ENCODE measurements at places on chromosomes 1 and 21.
A peak's percentile ranks its signal among the peaks of the same experiment; 100 is the strongest.

- H3K36me3 ChIP-seq, result peaks cover 80% of the 10 kb centered on the region
- DNase-seq, result no peak
- H3K27ac ChIP-seq, result peak overlapping the region; percentile 24
- peaks cover 15% of the 10 kb centered on the region for H3K4me1 ChIP-seq
- H3K4me3 ChIP-seq, result no peak overlapping the region
Observed at GRCh38 chr1:25971811-25972180, 26.1 kb downstream of the PAFAH2 start.

DNA sequence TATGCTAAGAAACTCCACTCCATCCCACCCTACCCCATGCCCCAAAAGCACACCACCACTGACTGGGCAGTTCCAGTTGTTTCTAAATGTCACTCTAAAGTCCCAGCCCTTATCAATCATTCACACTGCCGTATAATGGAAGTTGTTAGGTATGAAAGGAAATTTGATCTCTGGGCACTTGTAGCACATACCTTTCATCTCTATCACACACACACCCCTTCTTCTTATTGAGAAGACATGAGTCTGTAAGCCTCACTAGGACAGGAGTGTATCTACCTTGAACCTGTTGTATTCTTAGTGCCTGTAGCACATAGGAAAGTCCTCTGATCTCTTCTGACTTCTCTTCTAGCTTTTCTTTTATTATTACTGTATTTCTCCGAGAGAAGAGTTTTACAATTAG lies 22.3 kb upstream of the DHX9 start:
- no peak overlapping the region for H3K4me3 ChIP-seq
- no peaks in the 10 kb centered on the region for H3K27me3 ChIP-seq
- peaks cover 1% of the 10 kb centered on the region for H3K36me3 ChIP-seq
- DNase-seq, result no peak

- H3K4me1 ChIP-seq, result no peaks in the 10 kb centered on the region
- no peak overlapping the region for H3K4me3 ChIP-seq
- no peak overlapping the region for H3K27ac ChIP-seq
- peaks cover 3% of the 10 kb centered on the region for H3K36me3 ChIP-seq
- H3K27me3 ChIP-seq, result no peaks in the 10 kb centered on the region
- no peak for DNase-seq
Observed at GRCh38 chr1:67432745-67433144, 2.5 kb upstream of the SERBP1 start.

DNA sequence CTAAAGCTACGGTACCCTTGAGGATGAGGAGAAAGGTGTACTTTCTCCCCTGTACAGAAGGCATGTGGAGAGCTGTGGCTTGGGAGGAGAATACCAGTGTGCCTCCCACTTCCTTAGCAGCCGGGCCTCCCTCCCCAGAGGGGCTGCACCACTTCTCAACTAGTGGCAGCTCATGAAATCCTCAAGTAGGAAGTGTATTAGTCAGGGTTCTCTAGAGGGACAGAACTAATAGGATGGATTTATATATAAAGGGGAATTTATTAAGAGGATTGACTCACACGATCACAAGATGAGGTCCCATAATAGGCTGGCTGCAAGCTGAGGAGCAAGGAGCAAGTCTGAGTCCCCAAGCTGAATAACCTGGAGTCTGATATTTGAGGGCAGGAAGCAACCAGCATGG lies 53.1 kb upstream of the PPP2R5A start:
- H3K36me3 ChIP-seq, result no peaks in the 10 kb centered on the region
- H3K4me3 ChIP-seq, result no peak overlapping the region
- H3K27ac ChIP-seq, result peak overlapping the region; percentile 49
- H3K4me1 ChIP-seq, result peaks cover 22% of the 10 kb centered on the region
- no peaks in the 10 kb centered on the region for H3K27me3 ChIP-seq

- no peak for DNase-seq
- H3K27ac ChIP-seq, result no peak overlapping the region
- H3K4me1 ChIP-seq, result no peaks in the 10 kb centered on the region
- H3K27me3 ChIP-seq, result no peaks in the 10 kb centered on the region
- H3K4me3 ChIP-seq, result no peak overlapping the region
- no peaks in the 10 kb centered on the region for H3K36me3 ChIP-seq
Observed at GRCh38 chr1:48236716-48237470, 14.4 kb downstream of the SLC5A9 start.

DNA sequence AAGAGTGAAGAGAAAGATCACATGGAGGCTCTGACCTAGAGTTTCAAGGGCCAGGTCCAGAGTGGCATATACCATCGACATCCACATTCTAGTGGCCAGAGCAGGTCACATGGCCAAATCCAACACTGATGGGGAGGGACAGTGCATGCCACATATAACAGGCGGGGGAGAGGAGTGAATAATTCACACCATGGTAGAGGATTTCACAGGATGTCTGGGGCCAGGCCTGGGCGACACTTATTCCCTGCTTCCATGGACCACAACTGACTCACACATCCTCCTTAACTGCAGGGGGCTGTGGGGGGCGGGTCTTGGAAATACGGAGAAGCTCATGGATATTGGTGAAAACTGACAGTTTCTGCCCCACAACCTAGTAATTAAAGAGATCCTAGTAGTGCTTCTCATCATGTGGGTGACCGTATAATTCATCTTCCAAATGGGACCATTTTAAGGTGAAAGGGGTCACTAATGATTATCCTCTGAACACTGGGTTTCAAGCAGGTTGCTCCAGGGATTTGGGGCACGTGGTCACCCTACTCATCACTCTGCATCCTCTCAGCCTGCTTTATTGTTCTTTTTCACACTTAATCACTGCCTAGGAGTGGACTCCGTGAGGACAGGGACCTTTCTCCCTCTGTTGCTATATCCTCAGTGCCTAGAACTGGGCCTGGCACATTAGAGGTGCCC lies 44.0 kb downstream of the IGSF21 start:
- H3K27me3 ChIP-seq, result no peaks in the 10 kb centered on the region
- DNase-seq, result no peak
- H3K27ac ChIP-seq, result no peak overlapping the region
- no peaks in the 10 kb centered on the region for H3K36me3 ChIP-seq
- H3K4me3 ChIP-seq, result no peak overlapping the region

DNA sequence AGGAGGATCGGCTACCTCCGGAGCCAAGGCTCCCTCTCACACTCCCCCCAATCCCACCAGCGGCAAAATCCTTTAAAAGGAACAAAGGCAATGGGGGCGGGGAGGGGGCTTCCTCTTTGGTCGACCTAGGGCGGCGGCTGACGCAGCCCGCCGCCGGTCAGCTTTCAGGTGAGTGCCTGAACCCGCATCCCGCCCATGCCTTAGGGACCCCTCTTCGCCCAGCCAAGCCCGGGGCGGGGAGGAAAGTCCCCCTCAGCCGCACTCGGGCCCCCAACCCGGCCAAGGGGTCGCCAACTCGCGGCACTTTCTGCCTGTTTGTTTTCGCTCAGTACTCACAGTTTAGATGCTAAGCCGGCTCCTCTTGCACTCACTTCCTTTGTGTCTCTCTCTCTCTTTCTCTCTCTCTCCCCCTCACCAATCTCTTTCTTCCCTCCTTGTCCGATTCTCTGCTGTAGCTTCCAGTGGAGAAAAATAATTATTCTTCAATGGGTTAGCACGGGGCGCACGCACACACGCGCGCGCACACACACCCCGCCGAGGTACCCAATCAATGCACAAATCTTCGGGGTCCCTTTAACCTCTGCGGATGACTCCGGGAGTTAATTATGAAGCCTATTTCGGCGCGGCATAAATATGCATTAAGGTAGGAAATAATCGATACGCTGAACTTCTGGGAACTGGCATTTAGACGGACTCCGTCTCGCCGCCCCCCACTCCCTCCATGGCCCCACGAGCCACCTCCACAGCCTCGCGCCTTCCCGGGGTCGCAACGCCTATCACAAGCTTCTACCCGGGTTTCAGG lies at the start of gene BLACAT1:
Gene BLACAT1 (minus strand): TSS at position 465 of the 802 bp plus-strand sequence.
- peaks cover 40% of the 10 kb centered on the region for H3K27me3 ChIP-seq
- H3K27ac ChIP-seq, result no peak within 1 kb of the TSS
- H3K36me3 ChIP-seq, result no peaks in the 10 kb centered on the region
- peak; percentile 18 for DNase-seq
- peaks cover 29% of the 10 kb centered on the region for H3K4me1 ChIP-seq
- H3K4me3 ChIP-seq, result peak within 1 kb of the TSS; percentile 17
